ENCODE measurements at places on chromosomes 4 and X. TPM values are rescaled to one million over a fixed set of nuclear protein-coding genes. Genes with fewer than 3 reads are reported as not detected.

The PPP1R2C gene
- not detected for total RNA-seq

The UCP1 gene
- total RNA-seq = not detected

The DCHS2 gene
- not detected for total RNA-seq

The ARHGAP4 gene
- 0.37 TPM for total RNA-seq

The GAGE12J gene
- total RNA-seq = not detected

The CYSLTR1 gene
- total RNA-seq = not detected

The BTC gene
- under 0.01 TPM for total RNA-seq

The HPGDS gene
- total RNA-seq = not detected

The CLTRN gene
- total RNA-seq = 0.20 TPM

The PCDH11X gene
- not detected for total RNA-seq

The LDB2 gene
- total RNA-seq = 5.1 TPM

The AMTN gene
- not detected for total RNA-seq

The PITX2 gene
- total RNA-seq = 0.59 TPM

The CENPVL2 gene
- total RNA-seq = under 0.01 TPM

The FGF13 gene
- total RNA-seq = under 0.01 TPM

The RHOXF1 gene
- total RNA-seq = not detected

The LRCH2 gene
- total RNA-seq = 4.8 TPM

The CPLX1 gene
- total RNA-seq = not detected

The IBSP gene
- total RNA-seq = not detected

The SH3RF1 gene
- total RNA-seq = 23.1 TPM

The RNF175 gene
- total RNA-seq = under 0.01 TPM

The FRMD7 gene
- under 0.01 TPM for total RNA-seq

Data from subcutaneous preadipocyte (primary cell).